ENCODE measurements at places on chromosomes 11 and 22.

DNA sequence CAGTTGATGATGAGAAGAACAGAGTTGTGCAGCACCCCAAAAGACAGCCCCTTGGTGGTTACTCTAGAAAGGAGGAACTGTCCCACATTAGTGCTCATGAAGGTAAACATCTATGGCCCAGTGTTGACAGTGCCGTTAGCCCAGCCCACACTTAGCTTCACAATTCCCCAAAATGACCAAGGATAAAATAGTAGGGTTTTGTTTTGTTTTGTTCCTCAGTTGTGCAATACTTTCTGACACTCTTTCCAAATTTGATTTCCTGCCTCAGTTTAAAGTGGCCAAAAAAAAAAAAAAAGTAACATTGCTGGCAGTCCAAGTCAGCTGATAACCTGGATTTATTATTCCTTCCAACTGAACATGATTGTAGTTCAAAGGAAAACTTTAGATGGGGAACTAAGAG is 269.4 kb downstream of the TMEM135 start:
- DNase-seq: no peak

DNA sequence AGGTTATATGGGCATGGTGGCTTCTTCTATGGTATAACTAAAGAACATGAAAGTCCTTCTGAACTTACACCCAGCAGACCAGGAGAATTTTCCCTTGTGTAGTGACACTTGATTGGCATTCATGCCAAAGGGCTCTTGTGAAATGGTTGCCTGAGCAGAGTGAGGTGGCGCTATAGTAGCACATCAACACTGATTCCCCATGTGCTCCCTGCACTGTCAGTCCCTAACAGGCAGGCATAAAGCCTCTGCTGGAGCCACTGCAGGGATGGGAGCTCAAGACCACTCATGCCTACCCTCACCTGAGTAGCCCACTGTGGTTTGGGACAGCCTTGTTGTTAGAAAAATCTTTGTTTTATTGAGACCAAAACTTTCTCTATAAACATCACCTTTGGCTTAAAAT is 92.6 kb upstream of the LIN7C start:
- DNase-seq: no peak

- no peak for DNase-seq
Observed at GRCh38 chr22:39631381-39632286, 61.1 kb downstream of the CACNA1I start.

GRCh38 chr22:44919691-44920090 is 90.1 kb downstream of the PHF21B start:
- no peak for DNase-seq

DNA sequence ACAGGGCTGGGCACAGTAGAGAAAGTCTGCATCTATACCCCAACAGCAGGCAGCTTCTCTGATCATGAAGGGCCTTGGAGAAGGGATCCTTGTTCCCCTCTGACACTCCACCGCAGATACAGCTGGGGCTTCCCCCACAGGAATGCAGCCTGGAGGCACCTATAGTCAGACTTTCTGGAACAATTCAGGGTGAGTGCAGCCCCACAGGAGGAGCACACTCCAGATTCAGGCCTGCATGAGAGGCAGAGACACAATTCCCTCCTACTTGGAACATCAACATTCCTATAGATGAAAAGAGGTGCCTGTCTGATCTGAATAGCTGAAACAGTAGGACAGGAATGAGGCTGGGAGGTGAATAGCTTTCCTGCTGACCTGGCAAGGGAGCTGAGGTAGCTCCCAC is 1298.0 kb upstream of the CNTN5 start:
- no peak for DNase-seq
